Stimulated activated CD4-positive, alpha-beta T cell treated with anti-CD3 and anti-CD28 coated beads, Interleukin-4, amount 100 ng/mL, for 24 hours (primary cell): ENCODE measurements at places on chromosomes 4 and X.

DNA sequence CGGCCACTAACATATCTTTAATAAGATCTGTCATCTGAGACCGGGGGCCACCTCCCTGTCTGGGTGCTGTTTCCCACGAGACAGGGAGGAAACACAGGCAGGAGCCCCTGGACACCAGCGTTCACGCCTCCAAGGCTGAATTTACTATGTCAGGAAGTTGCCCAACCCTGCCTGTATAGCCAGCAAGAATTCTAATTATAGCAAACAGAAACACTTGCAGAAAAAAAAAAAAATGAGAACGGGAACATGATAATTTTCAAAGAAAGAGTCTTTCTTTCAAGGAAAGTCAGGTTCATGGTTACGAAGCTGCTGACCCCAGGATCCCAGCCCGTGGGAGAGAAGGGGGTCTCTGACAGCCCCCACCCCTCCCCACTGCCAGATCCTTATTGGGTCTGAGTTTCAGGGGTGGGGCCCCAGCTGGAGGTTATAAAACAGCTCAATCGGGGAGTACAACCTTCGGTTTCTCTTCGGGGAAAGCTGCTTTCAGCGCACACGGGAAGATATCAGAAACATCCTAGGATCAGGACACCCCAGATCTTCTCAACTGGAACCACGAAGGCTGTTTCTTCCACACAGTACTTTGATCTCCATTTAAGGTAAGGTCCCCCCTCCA is at the start of gene IL3RA:
TSS of gene IL3RA (plus strand) at position 455 of the 613 bp plus-strand sequence. CDS start 4,981 bp downstream, outside the sequence.
- DNase-seq: no peak

GRCh38 chr4:26413582-26413981 is 76.7 kb downstream of the CCKAR start:
- DNase-seq: no peak

DNA sequence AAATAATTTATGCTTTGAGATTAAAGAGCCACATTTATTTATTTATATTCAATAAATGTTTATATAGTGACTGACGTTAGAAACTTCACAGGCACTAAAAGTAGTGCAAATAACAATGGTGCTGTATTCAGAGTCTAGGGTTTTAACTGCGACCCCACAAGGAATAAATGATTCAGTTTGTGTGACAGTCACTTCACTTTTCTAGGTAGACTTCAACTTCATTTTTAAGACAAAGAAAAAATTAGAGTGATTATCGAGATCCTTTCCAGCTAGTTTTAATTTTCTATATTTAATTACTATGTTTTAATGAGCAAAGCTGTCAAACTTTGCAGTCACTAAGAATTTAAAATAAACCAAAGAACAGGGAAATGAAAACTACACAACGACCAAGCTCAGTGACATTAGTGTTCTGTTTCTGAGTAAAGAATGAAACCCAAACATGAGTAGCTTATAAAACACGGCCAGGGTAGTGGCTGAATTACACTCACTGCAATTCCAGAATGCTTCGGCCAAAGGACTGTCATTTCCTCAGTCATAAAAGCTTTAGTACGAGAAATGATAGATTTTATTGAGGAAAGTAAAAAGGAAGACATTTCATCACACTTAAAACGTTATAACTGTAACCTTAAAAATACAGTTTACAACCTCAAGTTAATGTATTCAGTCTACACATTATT is 38.6 kb downstream of the ADGRA3 start:
- no peak for DNase-seq

DNA sequence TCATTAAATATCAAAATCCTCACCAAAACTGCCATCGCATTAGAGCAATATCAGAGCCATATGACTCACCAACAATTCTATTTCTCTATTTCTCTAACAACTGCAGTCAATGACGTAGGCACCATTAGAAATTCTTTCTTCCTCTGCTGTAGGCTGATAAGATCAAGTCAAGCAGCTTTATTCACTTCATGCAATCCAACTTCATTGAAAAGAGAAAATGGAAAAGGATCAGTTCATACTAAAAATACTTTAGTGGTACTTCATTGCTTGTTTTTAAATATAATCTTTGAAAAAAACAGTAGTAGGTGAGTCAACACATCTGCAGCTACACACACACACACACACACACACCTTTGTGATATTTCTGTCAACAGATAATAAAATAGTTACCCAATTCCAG is 345.3 kb upstream of the TENM3 start:
- no peak for DNase-seq

DNA sequence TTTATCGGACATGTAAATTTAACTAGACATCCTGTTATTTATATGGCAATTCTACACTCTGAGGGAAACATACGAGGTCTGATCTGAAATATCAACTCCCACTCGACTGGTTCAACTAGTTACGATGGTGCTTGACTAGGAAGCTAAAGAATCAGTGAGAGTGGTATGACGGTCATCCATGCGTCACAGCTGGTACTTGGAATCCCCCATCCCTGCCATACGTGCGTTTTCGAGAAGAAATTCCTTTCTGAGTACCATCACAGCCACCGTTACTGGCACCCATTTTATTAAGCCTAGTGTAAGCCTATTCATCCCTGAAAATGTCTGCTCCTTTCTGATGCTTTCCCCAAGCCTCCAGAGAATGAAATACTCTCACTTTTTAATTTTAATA is 695 bp upstream of the PIGA start:
- peak; percentile 34 for DNase-seq

DNA sequence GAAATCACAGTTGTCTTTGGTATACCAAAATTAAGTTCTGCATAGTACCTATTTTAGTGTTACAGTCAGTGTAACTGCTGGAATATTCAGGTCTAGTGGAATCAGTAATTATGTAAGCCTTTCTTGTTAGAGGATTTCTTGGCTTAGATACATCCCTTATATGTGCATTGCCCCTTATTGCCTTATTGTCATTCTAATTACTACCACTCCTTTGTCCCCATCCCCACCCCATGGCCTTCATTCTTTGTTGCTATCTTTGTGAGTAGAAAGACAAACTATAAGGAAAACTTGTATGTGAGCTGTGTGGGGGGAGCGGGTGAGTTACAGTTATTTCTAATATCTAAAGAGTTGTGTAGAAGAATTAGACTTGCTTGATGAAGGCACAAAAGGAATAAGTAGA is 36.9 kb upstream of the RPA4 start:
- DNase-seq: no peak

GRCh38 chr4:109752525-109752924 is 22.7 kb upstream of the PLA2G12A start:
- no peak for DNase-seq

DNA sequence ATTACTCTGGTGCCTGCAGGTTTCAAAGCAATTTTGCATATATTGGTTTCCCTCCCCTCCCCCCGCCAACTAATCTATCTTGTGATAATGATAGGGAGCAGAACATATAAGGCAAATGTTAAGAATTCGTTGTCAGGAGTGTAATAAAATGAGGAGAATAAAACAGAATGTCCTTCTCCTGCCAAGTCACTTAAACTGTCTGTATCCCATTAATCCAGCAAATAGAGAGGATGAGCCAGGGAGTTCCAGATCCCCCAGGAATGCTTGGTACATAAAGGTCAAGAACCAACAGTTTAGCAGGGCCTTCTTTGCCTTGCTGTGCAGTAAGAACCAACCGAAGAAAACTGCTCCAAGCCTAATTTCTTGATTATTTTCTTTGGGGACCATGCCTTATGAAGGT is 141.4 kb downstream of the AMELX start:
- no peak for DNase-seq

DNA sequence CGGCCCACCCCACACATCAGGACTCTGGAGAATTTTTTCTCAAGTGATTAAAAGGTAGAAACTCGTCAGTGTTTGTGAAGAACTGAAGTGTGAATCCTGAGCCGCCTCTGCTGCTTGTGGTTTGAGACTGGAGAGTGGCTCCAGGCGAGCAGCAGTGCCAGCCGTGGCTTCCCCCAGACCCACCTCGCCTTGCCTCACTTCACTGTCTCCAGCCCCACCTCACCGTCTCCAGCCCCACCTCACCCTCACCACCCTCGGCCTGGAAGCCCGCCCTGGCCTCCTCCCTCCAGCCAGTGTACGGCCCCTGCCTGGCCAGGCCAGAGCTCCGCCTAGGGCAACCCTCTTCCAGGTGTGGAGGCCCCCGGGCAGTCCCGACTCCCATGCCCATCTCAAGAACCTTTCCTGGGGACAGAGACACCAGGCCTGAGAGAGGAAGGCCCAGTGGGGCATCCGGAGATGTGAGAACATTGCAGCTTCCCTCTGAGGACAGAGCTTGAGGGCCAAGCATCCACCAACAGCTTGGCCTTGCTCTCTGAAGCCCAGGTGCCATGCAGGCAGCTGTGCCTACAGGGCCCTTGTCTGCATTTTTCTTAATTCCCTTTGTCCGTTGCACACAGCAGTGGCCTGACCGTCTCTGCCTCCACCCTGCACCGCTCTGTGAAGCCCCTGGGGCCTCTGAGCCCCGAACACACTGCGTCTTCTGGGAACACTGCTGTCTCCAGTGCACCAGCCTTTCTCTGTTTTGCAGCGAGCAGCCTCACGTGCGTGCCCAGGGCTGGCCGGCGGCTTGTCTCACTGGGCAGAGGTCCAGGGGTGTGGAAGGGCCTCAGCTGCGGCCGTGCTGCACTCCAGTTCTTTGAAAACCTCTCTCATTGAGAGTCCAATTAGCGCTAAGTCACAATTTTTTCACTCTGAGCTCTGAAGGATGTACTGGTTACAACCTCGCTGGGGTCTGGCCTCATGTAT is 13.8 kb downstream of the SH3BP2 start:
- DNase-seq: no peak

- DNase-seq: no peak
Measured at GRCh38 chr4:179981161-179981560, 2262.0 kb upstream of the TENM3 start.

DNA sequence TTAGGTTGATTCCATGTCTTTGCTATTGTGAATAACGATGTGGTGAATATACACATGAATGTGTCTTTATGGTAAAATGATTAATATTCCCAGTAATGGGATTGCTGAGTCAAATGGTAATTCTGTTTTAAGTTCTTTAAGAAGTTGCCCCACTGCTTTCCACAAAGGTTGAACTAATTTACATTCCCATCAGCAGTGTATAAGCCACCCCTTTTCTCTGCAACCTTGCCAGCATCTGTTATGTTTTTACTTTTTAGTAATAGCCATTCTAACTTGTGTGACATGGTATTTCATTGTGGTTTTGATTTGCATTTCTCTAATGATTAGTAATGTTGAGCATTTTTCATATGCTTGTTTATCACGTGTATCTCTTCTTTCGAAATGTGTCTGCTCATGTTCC is 503.3 kb downstream of the PCDH18 start:
- no peak for DNase-seq

- no peak for DNase-seq
Measured at GRCh38 chrX:77444075-77444474, 3.1 kb upstream of the FGF16 start.

DNA sequence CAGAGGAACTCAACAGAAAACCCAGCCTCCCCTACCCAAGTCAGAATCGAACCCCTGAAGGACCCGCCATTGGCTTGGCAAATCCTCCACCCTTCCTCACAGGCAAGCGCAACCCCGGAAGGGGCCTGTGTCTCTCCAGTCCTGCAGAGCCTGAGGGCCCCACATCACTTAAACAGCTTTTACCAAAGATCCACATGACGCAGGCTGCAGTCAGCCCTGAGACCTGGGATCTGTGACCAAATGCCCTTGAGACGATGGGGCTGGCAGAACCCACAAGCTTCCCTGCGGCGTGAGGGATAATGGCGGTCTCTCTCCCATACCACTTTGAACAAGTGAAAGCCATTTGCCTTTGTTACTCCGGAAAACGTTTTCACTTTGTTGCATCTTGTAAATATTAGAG is 54.9 kb downstream of the ACOX3 start:
- DNase-seq: no peak

GRCh38 chrX:114075073-114075673 is 508.7 kb upstream of the HTR2C start:
- no peak for DNase-seq

GRCh38 chr4:86942185-86942666 is 7.4 kb downstream of the AFF1 start:
- no peak for DNase-seq

- DNase-seq: no peak
Measured at GRCh38 chr4:90245837-90246236, 118.6 kb downstream of the CCSER1 start.

DNA sequence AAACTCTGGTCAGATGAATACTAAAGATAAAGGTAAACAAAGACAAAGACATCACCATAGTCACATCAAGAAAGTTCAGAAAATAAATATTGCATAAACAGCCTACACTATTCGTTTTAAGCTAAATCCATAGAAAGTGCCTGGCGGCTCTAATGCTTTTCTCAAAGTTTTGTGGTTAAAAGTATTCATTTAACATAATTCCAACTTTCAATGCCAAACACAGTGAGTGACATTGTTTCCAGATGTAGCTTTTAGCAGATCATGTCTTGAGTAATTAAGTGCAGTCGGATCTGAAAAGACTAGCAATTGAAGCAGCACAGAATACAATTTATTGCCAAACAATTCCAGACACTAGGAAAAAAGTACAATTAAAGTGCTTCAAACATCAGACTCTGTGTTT is 287.1 kb upstream of the ADGRL3 start:
- no peak for DNase-seq

DNA sequence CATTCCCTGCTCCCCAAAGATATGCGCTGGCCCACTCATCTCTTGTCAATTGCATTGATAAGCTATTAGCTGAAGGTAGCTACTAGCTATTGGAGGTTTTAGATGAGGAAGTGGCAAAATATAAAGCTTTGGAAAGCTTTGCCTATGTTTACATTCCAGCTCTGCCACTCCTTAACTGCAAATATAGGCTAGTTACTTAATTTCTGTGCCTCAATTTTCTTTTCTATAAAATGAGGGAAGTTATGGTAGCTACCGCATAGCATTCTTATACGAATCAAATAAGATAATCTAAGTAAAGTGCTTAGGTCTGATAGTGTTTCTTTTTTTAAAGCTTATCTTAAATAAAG is 47.7 kb upstream of the RASGEF1B start:
- no peak for DNase-seq

GRCh38 chr4:99043346-99043745 is 45.2 kb downstream of the ADH5 start:
- no peak for DNase-seq

GRCh38 chrX:153981771-153982533 is 9.4 kb downstream of the TMEM187 start:
- peak; percentile 60 for DNase-seq

DNA sequence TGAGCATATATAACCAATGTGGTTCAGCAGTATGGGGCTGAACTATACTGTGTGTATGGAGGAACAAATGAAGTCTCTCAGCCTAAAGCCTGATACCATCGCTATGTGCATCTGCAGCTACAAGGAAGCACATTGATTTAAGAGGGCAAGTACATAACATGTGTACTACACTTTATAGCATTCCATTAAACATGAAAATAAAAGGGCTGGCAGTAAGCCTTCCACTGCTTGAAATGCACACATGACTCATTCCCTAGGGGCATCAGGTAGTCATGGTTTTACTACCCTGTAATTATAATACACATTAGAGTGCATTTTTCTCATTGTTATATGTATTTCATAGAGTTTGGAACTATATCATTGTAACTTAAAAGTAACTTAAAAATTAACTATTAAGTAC is 51.2 kb downstream of the SMARCA1 start:
- DNase-seq: no peak

GRCh38 chrX:116010939-116011338 is 159.6 kb upstream of the AGTR2 start:
- no peak for DNase-seq
